ENCODE measurements at places on chromosomes 2 and 18.
A peak's percentile ranks its signal among the peaks of the same experiment; 100 is the strongest.

- no peak for DNase-seq
Measured at GRCh38 chr18:57366528-57367081, 14.2 kb downstream of the ST8SIA3 start.

- DNase-seq = peak; percentile 70
Measured at GRCh38 chr18:51051105-51051712, 21.2 kb downstream of the SMAD4 start.

GRCh38 chr18:44731530-44732237 lies 51.0 kb downstream of the SETBP1 start:
- no peak for DNase-seq

DNA sequence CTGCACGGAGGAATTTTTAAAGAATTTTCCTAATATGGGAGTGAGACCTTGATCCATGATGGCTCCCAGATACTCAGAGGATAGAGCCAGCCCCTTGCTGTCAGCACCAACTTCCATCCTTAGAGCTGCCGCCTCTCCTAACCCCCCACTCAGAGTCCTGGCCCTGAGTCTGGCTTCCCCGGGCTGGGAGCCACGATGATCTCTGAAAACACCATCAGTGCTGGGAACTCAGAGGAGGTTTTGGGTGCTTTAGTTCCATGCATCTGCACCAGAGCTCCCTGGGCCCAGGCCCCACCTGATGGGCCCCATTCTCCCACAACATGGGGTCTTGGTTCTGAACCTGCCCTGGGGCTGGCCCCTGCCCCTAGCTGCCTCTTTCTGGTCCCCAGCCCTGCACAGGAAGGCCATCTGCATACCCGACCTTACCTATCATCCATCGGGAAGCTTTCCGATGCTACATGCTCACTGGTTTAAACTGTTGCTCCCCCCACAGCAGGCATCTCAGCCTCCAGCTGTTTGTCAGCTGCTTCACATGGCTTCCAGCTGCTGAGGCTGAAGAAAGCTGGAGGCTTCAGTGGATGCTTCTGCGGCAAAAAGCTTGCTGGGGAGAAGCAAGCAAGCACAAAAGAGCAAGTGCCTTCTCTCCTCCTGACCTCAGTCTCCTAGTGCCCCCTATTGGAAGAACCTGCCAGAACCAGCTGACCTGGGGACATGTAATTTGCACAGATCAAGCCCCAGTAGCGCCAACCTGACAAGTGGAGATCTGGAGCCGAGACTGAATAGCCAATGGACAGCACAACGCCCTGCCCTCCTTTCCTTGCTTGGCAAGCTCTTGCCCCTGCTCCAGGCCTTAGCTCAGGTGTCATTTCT lies 24.2 kb upstream of the RHOB start:
- no peak for DNase-seq

GRCh38 chr2:130300258-130300969 lies 42.3 kb upstream of the IMP4 start:
- DNase-seq = no peak

- DNase-seq = no peak
Measured at GRCh38 chr2:5798084-5798483, 105.9 kb downstream of the SOX11 start.

DNA sequence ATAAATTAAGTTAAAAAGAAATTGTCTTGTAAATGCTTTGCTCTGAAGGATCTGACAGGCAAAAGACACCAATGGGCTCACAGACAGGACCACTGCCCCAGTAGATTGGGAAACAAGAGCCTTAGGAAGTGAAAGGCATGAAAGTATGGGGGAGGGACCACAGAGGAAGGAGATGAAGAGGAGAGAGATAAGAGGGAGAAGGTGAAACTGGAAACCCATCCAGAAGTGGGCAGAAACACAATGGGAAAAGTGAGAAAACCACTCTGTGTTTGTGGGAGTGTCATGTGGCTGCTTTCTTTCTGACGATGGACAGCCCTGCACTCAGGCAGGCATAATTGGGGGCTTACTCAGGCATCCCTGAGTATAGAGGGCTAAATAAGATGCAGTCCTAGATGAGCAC lies 101.5 kb upstream of the STON1 start:
- DNase-seq = no peak

GRCh38 chr2:218995972-218996711 lies 2.9 kb upstream of the CRYBA2 start:
- DNase-seq = peak; percentile 80

DNA sequence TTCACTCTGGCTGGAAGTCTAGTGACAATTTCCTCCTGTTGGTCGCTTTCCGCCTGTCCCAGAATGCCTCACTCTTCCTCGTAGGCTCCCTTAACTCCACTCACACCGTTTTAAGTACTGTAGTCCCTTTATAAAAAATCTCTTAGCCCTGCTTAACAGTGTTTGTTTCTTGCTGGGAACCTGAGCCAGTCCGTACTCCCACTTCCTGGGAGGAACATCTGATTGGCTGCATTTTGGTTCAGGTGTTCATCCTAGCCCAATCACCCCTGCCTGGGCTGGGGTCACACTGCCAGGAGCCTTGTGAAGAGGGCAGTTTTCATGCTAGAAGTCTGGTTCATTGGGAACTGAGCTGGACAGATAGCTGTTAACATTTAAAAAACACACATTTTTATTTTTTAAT lies 25.6 kb upstream of the TOGARAM2 start:
- DNase-seq = no peak

DNA sequence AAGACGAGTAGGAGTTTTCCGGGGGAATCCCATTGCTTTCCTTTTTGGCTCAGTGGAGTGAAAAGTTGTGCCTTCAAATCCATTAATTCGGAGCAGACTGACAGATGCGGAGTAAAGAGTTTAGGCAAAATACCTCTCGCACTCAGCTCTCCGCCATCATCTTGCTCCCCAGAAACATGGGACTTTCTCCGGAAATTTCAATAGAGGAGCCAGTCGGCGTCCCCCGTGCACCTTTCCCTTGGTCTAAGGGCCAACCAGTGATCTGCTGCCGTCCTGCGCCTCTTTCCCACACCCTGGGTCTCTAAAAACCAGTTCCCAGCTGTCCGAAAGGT lies 318 bp downstream of the TYW5 start:
- DNase-seq = no peak

DNA sequence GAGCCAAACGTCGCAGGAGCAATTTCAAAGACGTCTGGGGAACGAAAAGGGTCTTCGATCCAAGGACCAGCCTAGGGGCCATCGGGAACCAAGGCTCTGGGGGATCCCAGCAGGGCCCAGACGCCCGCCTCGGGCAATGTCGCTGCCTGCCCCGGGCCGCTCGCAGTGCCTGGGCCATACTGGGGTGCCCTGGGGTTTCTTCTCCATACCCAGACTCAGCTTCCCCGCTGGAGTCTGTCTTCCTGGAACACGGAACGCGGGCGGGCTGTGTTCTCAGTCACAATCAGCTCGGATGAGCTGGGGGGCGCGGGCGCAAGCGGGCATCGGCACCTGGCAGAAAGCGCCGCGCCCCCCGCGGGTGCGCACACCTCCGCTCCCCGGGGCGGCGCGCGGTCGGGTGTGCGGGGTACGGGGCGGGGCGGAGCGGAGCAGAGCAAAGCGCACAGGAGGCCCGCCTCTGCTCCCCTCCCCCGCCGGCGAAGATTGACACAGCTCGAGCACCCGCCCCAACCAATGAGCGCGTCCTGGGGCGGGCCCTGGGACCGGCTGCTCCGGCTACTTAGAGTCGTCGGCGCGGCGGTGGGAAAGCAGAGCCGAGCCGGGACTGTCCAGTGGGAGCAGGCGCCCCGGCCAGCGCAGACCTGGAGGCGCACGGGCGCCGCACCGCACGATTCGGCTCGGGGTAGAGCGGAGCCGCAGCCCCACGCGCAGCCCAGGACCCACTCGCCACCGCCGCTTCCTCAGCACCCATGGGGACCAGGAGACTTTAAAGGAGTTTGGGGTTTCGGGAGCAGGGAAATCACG lies at the start of gene LRATD1:
Gene LRATD1 (plus strand): TSS at position 585 of the 804 bp plus-strand sequence. CDS start 1,263 bp downstream, outside the sequence.
- no peak for DNase-seq

DNA sequence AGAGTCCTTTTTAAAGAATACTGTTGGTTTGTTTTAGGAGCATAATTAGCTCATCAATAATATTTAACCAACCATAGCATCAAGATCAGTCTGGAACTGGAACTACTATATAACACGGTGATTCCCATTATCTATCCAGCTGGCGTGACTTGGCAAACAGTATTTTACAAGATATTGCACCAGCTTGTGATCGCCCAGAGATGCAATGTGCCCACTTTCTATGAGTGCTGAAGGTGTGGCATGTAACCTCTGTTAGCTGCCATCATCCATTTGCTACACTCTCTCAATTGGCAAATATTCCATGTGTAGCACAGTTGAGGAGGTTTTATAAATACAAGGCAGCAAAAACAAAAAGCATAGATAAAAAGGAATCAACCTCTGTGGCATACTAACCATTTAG lies 64.9 kb downstream of the FIGN start:
- DNase-seq = no peak

DNA sequence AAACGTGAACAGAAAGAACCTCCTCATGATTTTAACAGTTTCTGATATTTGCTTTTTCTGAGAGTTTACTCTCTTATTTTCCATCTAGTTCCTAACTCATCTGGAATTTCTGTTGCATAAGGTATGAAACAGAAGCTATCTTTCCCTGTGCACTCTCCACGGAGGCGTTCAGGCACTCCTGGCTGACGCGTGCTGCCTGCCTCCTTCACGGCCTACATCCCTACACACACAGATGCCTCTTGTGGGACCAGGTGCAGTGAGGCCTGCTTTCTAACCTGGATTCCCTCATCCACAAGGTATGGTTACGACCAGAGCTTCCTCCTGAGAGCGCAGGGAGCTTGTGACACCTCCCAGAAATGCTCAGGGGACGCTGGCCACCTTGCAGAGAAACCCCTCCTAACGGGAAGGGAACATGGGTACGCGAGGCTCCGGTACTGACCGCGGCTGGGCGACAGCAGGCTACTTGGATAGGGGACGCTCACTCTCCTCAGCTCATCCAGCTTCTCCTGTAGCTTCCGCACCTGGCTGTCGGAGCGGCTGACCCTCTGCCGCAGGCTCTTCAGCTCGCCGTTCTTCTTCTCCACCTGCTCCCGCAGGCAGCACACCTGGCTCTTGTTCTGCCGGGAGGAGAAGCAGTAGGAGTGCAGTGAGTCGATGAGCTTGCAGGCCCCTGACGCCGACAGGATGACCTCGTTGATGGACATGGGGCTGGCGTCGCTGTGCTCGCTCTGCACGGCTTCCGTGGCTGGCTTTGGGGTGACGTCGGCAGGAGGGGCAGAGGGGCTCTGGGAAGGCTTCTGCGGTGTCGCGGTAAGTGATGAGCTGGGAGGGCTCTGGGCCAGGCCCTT lies 4.3 kb downstream of the THAP4 start:
- no peak for DNase-seq

- no peak for DNase-seq
Measured at GRCh38 chr2:120508567-120509041, 162.7 kb downstream of the INHBB start.

DNA sequence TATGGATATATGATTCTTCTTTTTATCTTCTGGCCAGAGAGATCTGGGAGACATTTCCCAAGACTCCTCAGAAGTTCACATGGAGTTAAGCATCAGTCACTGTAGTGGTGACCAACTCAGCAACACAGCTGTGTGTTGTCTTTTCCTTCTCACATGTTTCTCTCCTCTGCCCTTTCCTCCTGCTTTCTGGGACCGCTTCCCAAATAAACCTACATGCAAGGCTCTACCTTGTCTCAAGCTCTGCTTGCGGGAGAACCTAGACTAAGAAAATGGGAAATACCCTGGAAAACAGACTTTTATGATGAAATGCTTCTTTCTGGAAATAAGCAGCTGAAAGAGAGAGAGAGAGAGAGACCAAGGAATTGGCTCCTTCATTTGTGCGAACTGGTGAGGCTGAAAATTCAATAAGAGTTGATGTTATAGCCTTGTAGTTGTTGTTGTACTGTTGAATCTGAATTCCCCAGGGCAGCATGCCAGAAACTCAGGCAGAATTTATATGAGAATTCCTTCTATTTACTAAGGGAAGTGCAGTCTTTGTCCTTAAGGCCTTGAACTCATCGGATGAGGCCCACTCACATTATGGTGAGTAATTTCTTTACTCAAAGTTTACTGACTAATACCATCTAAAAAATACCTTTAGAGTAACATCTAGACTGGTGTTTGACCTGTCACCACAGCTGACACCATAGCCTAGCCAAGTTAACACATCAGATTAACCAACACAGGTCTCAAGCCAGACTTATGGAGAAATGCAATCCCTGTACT lies 22.7 kb upstream of the DSC1 start:
- DNase-seq = no peak

- peak; percentile 20 for DNase-seq
Measured at GRCh38 chr2:317501-318424, 29.9 kb upstream of the ALKAL2 start.

DNA sequence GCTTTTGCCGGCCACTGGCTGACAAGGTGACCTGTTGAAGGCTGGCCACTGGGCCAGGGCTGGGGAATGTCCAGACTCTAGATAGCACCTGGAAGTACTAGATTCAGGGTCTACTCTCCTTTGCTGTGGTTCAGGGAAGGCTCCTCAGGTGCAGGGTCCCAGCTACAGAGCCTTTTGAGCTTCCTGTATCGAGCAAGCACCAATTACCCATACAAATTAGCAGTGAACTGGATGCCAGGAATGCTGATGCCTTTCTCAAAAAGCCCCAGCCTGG lies 213.4 kb downstream of the CYP26B1 start:
- no peak for DNase-seq

- DNase-seq = no peak
Measured at GRCh38 chr2:156532989-156533388, 96.8 kb downstream of the GPD2 start.

GRCh38 chr2:73091164-73091563 lies 19.7 kb upstream of the SFXN5 start:
- DNase-seq = no peak

DNA sequence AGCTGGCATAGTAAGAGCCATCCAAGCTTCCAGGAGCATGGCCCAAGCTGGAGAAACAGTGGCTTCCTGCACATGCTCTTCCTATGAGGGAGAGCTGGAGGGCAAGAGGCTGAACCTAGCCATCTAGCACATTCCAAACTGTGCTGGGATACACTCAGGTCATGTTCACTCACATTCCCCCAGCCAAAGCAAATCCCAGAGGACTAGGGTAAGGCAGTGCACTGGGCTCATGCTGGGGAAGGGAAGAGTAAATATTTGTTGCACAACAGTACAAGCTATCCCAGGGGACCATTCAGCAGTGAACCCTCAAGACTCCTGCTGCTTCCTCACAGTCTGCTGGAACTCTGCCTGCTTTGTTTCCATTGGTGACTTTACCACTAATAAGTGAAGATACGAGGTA lies 20.7 kb upstream of the GYPC start:
- DNase-seq = no peak

GRCh38 chr2:84077496-84077895 lies 381.6 kb downstream of the SUCLG1 start:
- DNase-seq = no peak

GRCh38 chr2:29786361-29786760 lies 135.0 kb downstream of the ALK start:
- no peak for DNase-seq

GRCh38 chr2:225074919-225075681 lies 32.8 kb upstream of the DOCK10 start:
- DNase-seq = no peak

GRCh38 chr2:182435754-182436153 lies 8.9 kb upstream of the PDE1A start:
- no peak for DNase-seq
